ENCODE measurements at places on chromosomes 3 and 15.

DNA sequence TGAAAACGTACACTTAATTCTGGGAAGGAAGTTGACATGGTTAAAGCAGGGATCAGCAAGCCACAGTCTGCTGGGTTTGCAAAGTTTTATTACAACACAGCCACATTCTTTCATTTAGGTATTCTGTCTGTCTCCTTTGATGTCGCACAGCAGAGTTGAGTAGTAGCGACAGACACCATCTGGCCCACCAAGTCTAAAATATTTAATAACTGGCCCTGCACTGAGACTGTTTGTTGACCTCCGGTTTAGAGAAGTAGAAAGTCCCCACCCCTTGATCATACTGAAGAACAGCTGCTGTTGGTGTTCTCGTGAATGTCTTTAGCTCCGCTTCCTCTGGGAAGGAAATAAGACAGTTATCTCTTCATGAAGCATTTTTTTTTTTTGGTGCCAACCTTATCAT, 66.2 kb downstream of the MCTP2 start:
- no peak for DNase-seq

DNA sequence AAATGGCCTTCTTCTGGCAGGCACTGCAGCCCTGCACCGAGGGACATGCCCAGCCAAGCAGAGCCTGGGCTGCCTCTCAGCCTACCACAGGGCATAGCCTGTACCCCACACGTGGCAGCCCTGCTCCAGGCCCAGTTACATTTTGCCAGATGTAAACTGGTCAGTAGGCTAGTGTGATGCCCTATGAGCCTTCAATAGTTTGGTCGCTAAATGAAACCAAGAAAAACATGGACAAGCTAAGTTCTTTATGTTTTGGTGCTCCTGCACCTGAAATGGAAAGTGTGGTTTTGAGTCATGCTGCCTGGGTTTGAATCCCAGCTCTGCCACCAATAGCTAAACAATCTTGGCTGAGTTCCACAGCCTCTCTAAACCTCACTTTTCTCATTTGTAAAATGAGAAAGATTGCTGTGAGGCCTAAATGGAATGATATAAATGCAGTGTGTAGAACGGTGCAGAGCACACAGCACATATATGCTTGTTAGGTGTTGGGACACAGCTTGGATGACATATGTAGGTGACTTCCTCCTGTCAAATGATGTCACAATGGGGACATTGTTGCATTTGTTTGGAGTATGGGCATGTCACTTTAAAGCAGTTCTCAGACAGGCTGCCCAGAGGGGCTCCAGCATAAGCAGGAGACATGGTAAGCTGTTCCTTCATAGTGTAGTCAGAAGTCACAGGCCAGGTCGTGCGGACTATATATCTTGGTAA, 57.4 kb downstream of the ZBTB38 start:
- DNase-seq: no peak

GRCh38 chr3:14791343-14791945, 27.3 kb upstream of the FGD5 start:
- DNase-seq: no peak

DNA sequence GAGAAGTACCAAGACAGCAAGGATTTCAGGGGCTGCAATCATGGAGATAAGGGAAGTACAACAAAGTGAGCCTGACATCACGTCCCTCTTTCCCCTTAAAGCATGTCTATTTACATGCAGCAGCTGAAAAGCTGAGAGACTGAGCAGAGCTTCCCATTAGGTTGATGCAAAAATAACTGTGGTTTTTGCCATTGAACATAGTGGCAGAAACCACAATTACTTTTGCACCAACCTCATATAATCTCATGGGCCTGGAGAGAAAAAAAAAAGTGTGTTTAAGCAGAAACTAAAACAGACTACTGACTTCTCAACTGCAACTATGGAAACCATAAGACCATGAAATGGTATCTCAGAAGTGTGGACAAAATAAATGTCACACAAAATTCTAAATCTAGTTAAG, 48.3 kb downstream of the CCDC12 start:
- DNase-seq: no peak

GRCh38 chr3:161323926-161324621, 47.2 kb downstream of the SPTSSB start:
- DNase-seq: no peak

GRCh38 chr3:129052675-129053074, 7.9 kb upstream of the GP9 start:
- no peak for DNase-seq

DNA sequence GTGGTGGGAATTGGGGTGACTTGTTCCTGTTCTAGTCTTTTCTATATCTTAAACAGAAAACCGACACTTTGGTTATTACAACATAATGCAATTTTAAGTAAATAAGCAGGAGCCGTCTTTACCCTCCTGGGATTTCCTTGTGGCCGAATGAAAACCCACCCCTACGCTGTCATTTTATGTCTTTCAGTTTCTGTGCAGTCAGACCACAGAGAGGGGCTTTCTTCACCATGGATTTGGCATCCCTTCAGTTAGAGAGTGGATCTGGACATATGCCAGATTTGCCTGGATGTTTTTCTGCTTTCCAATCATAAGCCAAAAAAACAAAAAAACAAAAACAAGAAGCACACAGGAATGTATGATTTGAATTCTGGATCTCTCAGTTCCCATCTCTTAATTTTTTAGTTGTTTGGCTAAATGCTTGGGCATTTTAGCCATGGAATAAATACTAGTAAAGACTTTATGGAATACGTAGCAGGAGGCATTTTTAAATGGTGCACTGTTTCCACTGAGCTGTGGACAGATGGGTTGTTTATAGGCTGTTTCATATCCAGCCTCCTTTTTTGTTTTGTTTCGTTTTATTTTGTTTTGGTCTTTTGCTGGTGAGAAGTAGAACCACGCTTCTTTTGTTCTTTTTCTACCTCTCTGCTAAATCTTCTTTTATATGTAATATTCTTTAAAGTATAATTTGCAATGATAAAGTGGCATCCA, 272.9 kb downstream of the FEZF2 start:
- DNase-seq: no peak

- DNase-seq: no peak
These were observed 44.1 kb downstream of the CPN2 start for GRCh38 chr3:194306771-194307640.

GRCh38 chr3:70501561-70501960, 189.1 kb upstream of the MDFIC2 start:
- DNase-seq: no peak

All from amygdala (tissue), 56 donors.